ENCODE measurements at places on chromosomes 2 and 18.

- DNase-seq = peak; percentile 7
Measured at GRCh38 chr2:28956415-28956826, 24.7 kb upstream of the TOGARAM2 start.

DNA sequence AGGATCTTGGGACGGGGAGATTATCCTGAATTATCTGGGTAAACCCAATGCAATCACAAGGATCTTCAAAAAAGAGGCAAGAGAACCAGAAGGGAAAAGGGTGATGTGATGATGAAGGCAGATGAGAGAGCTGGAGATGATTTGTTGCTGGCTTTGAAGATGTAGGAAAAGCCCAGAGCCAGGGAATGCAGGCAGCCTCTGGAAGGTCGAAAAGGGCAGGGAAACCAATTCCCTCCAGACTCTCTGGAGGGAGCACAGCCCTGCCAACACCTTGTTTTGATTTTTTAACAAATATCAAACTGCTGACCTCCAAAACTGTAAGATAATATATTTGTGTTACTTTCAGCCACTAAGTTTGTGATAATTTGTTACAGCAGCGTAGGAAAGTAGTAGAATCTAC, 48.9 kb upstream of the IL1R2 start:
- DNase-seq = no peak

- no peak for DNase-seq
Measured at GRCh38 chr2:29192526-29192925, 77.3 kb downstream of the CLIP4 start.

- no peak for DNase-seq
Measured at GRCh38 chr2:182301093-182301492, 125.7 kb downstream of the PDE1A start.

DNA sequence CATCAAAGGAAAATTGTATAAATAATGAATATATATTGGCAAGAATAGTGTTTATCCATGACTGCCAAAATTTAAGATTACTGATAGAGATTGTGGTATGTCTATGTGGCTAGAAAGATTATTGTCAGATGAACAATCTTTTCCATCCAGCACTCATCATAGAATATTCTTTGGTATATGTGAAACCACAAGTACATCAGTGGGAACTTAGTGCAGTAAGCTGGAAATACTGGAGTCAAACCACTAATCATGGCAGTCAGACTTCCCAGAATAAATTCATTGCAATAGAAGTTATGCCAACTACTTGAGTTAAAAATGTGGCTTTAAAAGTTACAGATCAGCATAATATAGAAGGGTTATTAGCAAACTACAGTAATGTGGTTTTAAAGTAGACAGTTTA, 310.3 kb downstream of the GULP1 start:
- no peak for DNase-seq

Data from hippocampal formation (tissue), 2 donors.